Activated naive CD8-positive, alpha-beta T cell treated with anti-CD3 and anti-CD28 coated beads for 36 hours (primary cell): ENCODE measurements at places on chromosomes 1 and 21.

DNA sequence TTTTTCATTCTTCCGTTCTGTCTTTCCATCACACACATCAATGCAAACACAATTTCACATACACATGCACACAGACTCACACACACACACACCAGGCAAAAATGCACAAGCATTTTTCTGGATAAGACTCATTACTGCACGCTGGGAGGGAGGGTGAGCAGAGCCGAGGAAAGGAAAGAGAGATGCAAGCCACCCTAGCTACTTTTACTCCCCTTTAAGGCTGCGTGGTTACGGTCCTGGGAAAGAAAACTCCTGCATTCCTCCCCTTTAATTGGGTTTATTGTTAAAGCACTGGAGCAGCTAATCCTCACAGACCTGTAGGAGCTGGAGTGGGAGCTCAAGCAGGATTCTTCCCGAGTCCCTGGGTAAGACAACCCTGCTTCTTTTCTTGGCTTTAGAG lies at the start of gene CAMK1G:
CAMK1G (plus strand) TSS at position 307 of the 400 bp plus-strand sequence. CDS start 11,270 bp downstream, outside the sequence.
- no peak for DNase-seq

GRCh38 chr1:109498161-109498801 lies 4.4 kb downstream of the CYB561D1 start:
- DNase-seq: peak; percentile 40

- no peak for DNase-seq
Measured at GRCh38 chr1:32895325-32896215, 5.6 kb downstream of the TMEM54 start.

- DNase-seq: no peak
Measured at GRCh38 chr1:70168283-70168682, 37.1 kb downstream of the LRRC40 start.

GRCh38 chr1:67162954-67163353 lies 3.3 kb upstream of the IL23R start:
- DNase-seq: peak; percentile 53

GRCh38 chr1:231037585-231038517 lies 2.2 kb downstream of the FAM89A start:
- no peak for DNase-seq

DNA sequence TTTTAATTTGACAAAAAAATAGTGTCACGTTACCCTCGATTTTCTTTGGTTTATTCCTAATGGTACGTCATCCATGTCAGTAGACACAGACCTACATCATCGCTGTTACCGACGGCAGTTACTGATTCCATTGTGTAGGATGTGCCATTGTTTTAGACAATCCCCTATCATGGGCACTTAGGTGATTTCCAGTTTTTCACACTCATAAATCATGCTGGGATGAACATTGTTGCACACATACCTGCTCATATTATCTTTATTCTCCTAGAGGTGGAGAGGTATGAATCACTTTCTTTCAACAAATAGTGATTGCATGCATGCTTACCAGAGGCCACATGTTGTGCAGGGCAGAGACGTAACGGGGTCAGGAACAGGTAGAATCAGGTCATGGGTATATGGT lies 79.7 kb upstream of the EFHD2 start:
- DNase-seq: no peak

- no peak for DNase-seq
Measured at GRCh38 chr1:18463984-18464664, 16.6 kb upstream of the KLHDC7A start.

- peak; percentile 54 for DNase-seq
Measured at GRCh38 chr1:71047635-71048607, at the start of gene PTGER3. PTGER3 (minus strand) TSS chr1:71047816; CDS start chr1:71047577, 239 bp downstream.

DNA sequence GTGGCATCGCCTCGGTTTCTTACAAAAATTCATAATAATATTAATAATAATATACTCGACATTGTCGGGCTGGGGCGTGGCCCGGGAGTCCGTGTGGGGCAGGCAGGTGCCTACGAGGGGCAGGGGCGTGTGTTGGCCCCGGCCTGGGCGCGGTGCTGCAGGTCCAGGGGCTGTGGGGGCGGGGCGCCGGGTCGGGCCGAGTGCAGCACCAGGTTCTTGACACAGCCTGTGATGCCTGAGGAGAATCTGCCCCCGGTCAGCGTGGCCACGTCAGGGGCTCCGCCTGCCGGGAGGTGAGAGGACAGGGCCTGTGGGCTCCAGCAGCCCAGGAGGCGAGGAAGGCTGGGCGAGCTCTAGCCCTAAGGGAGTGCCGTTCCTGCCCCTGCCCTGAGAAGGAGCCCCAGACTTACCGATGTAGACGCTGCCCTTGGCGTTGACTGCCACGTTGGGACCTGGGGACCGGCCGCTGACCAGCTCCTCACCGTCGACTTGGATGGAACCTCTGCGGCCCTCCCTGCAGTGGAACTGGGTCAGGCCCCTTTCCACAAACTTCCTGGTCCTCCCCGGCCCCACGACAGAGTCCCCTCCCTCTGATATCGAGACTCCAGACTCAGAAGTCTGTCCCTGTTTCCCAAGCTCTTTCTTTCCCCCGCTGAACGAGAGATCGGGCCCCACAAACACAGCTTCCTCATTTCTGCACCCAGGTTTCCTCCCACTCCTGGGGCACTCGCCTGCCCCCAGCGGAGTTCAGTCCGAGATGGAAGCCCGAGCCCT lies 11.3 kb downstream of the LDLRAD2 start:
- no peak for DNase-seq

- DNase-seq: no peak
Measured at GRCh38 chr1:228849011-228849541, 113.8 kb downstream of the RHOU start.

DNA sequence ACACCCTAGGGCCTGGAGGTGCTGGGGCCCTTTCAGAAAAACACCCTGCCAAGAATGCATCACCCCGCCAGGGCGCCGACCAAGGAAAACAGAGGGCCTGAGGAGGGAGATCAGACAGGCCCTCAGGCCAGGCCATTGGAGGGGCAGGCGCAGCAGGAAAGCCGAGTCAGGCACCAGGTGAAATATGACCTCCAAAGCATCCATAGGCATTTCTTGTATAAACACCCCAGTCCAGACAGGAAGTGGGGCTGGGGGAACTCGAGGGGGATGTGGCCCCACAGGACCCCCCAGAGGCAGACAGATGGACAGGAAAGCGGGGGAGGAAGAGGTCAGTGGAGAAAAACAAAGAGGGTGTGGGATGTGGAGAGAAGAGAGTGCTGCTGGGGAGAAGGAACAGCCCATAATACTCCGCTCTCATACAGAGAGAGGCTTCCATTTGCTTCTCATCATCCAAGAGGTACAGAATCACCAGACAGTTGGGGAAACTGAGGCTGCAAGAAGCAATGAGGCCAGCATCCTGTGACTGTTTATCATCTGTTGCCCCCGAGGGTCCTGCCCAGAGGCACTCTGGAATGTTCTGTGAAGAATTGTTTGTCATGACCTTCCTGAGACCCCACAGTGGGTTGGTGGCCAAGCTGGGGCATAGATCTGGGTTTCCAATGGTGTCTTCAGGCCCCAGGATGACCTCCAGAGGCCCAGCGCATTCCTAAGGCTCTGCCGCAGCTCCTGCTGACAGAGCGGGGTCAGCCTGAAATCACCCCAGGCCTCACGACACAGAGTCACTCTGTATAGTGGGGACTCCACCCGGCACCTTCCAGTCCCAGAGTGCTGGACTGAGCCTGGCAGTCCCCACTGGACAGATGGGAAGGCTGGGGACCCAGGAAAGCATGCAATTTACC lies 18.0 kb downstream of the TRIM62 start:
- no peak for DNase-seq

- DNase-seq: no peak
Measured at GRCh38 chr1:186272486-186272885, 102.6 kb downstream of the TPR start.

DNA sequence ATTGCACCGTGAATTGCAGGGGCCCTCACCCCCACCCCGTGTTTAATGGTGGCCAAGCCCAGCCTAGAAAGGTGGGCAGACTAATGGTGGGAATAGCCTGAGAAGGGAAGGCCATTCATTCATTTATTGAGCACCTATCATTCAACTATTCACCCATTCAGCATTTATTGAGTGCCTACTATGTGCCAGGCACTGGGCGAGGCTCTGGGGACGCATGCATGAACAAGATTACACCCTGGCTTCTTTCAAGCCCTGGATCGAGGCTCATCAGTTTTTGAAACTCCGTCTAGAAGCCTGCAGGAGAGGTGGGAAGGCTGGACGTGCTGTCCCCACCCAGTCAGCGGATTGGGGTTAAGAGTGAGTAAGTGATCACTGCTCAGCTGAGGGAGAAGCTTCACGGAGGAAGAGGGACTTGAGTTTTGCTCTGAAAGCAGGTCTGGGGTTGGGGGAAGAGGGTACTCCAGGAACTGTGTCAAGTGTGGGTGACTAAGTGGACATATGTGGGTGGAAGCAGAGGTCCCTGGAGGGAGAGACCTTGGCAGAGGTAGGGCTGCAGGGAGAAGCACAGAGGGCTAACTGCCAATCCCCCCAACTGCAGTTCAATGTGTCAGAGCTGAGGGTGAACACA lies 35.6 kb downstream of the MEF2D start:
- no peak for DNase-seq

DNA sequence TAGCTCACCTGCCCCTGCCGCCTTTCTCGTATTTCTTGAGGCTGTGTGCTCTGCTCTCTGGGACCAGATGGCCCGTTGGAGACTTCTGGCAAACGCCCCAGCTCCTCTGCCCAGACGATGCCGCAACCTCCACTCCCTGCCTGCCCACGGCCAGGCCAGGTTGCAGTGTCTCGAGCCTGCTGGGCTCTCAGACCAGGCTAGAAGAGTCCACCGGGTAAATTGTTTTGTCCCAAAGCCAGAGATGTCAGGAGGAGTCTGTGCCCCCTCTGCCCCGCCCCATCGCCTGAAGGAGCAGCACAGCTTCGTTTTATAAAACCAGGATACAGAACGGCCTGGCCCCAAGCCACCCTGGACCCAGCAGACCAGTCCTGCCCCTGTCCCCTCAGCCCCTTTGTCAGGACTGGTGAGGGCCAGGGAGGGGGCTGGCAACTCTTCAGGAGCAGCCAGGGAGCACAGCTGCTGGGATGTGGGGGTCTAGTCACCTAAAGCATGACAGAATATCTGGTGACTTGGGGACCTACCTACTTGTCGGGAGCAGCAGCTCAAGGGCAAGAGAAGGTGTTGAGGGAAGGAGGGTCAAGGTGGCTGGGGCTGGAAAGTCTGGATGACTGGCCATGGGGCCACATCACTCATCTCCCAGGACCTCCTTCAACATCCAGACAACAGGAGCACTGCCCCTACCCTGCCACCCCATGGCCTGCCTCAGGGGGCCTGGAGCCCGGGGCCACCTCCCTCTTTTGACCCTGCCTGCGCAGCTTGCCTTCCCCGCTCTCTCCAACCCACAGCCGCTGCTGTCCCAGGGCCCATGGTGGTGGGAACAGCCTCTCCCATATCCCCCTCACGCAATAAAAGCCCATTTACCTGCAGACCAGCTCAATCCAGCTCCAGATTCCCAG lies 33.9 kb upstream of the LBR start:
- DNase-seq: no peak

DNA sequence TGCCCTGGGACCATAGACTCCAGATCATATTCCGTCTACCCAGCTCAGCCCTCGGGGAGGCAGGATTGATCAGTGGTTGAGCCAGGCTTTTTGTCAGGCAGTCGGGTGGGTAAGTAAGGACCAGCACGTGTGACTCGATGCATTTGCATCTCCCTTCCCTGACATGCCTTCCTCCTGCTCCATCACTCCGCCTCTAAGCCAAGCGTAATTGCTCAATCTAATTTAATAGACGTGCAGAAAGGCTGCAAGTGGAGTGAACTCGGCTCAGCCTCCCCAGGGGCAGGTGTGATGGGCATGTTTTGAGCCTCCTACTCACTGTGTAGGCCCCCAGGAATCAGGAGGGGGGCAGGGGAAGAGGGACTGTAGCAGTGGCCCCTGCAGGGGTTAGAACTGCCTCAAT lies 34.6 kb upstream of the GRIK3 start:
- no peak for DNase-seq

GRCh38 chr1:191608367-191608766 lies 549.9 kb upstream of the RGS18 start:
- no peak for DNase-seq

- DNase-seq: peak; percentile 71
Measured at GRCh38 chr1:217482356-217483102, 148.4 kb downstream of the GPATCH2 start.

- no peak for DNase-seq
Measured at GRCh38 chr1:245363461-245364200, 208.8 kb downstream of the KIF26B start.

DNA sequence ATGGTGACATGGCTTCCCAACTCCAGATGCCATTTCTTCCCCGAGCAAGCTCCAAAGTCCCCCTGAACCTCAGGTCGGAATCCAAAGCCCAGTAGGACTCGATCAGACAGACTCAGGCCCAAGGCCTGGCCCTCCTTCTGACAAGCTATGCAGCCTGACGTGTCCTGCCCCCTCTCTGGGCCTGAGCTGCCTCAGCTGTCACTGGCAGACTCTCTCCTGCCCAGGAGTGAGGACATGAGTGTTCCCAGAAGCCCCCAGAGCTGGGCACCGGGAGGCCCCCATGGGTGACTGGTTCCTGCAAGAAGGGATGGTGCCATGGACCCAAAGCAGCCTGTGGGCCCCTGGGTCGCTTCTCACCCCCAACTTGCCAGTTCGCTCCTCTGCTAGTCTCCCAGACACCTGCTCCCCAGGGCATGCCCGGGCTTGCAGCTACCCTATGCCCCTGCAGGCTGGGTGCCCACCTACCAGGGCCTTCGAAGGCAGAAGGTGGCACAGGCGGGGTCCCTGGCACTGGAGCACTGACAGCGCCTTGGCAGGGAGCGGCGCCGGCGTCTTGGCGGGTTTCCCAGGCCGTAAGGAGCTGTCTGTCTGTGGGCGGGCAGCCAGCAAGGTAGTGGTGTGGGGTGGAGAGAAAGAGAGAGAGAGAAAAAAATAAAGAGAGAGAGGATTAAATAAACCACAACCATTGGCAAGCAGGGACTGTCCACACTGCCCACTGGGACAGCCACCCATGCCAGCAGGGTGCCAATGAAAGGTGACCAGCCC lies 2.3 kb downstream of the EDN2 start:
- no peak for DNase-seq

DNA sequence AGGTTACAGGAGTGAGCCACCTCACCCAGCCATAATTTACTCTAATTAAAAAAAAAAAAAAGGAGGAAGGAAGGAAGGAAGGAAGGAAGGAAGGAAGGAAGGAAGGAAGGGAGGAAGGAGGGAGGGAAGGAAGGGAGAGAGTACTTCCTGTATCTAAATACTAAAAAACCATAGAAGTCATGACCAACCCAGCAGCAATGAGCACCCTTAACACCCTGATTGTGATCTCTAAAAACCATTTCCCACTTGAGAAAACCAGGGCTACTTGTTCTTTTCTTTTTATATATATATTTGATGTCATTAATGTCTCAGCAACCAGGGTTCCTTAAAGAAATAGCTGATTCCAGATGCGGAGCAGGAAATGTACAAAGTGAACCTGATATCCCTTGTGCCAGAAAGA lies 31.2 kb downstream of the ARID4B start:
- no peak for DNase-seq

- DNase-seq: peak; percentile 34
Measured at GRCh38 chr1:17239420-17239819, 9.5 kb upstream of the PADI3 start.
